Activated CD4-positive, alpha-beta T cell treated with anti-CD3 and anti-CD28 coated beads for 1 hour (primary cell): ENCODE measurements at places on chromosomes 4 and X.

GRCh38 chr4:55008166-55009056 is 117.0 kb downstream of the KDR start:
- no peak for DNase-seq

DNA sequence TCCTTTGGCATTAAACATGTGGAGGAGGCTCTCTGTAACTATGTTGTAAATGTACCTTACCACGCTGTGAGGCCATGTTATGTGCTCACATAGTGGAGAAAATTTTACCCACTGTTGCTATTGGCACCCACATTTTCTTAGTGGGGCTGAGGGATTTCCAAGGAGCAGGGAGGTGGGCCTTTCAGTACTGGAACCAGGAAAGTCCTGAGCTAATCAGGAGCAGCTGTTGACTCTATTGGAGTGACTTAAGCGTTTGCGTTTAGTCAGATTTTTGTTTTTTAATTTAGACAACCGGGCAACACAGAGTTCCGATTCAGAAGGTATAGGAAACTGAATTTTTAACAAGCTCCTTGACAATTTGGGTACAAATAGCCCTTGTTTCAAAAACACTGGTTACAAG is 30.7 kb upstream of the WDR17 start:
- DNase-seq, result no peak

DNA sequence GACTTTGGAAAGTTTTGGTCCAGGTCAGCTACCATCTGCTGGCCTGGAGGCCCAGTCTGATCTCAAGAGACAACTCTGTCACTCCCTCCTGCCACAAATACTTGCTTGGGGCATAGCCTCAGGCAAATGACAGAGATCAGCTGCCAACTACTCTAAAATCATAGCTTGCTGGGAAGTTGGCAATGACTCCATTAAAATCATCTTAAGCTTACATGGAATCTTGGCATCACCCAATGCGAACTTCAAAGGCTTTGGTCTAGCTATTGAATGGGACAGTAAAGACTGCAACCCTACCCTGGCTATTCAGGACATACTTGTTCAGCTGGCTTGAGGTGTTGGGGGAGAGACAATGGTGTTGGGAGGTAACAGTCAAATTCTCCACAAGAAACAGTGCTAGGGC is 7.0 kb upstream of the USO1 start:
- no peak for DNase-seq

- DNase-seq, result no peak
Measured at GRCh38 chrX:115232933-115233496, 881 bp downstream of the LRCH2 start.

DNA sequence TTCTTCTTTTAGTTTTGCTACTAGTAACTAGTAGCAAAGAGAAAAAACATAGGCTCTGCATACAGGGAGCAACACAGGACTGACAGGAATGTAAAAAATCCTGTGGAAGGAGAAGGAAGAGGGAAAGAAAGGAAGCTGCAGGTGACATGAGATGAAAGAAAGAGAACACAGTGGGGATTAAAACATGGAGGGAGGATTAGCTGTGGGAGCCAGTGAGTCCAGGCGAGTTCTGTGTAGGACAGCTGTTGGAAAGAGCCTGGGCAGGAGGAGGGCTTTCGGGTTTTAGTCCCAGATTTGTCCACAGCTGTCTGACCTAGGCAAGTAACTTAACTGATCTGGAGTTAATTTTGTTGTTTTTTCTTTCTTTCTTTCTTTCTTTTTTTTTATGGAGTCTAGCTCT is 21.6 kb downstream of the CCNG2 start:
- DNase-seq, result no peak

DNA sequence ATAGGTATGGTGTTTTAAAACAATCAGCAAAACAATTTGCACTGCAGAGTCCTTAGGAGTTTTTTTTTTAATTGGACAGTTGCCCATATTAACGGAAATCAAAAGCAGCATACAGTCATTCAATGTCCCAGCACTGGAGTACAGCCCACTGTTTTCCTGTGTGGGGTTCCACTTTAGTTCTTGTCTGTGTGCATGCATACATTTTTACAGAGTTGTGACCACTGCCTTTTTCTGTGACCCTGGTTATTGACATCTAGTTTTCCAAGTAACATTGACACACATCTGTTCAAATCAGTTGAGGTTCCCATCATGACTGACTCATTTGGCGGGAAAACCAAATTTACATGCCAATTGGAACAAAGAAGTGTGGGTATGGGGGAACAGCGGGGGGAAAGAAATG is 83.3 kb downstream of the HPRT1 start:
- no peak for DNase-seq

GRCh38 chrX:96971812-96972211 is 88.1 kb downstream of the RPA4 start:
- no peak for DNase-seq

GRCh38 chr4:66489783-66490452 is 819.6 kb upstream of the EPHA5 start:
- DNase-seq, result no peak

- DNase-seq, result no peak
Measured at GRCh38 chr4:24932515-24933225, 19.8 kb upstream of the CCDC149 start.

- peak; percentile 54 for DNase-seq
Measured at GRCh38 chr4:140094438-140095420, 59.3 kb downstream of the MAML3 start.

DNA sequence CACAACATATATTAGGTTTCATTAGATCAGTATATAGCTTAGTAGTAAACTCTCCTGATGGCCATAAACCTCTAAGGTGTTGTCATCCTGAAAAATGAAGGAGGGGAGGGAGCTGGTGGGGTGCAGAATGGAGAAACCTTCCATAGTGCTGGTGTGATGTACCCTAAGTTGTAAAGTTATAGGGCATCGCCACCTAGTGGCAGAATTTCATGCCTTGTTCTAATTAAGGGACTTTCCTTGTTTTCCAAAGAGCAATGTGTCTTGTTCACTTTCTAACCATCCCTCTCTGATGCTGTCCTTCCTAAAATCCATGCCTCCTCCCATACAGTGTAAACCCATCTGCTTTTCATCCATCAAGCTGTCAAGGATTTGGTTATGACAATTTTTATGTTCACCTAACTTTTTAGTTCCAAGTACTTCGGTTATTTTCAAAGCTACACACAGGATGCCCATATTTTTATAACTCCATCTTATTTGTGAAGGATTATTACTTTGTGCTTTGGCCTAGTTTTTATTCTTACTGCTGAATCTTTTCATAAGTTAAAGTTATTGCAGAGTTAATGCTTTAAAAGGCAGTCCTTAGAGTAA is 4.5 kb downstream of the NBDY start:
- peak; percentile 18 for DNase-seq

DNA sequence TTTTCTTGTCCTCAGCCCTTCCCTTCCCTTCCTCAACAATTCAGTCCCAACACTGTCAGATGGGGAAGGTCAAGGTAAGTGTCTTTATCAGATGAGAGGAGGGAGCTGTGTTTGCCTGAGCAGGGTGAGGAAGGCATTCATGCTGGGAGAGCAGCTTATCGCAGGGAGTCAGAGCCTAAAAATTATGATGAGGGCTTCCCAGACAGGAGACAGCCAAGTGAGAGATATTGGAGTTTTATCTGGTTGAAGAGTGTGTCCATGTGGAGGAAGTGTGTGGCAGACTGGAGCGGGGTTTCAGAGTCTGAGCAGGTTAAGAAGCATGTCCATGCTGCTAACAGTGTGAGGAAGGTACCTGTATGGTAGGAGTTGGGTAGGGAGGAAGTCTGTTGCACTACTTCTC is 18.4 kb downstream of the BEX4 start:
- DNase-seq, result no peak

- DNase-seq, result peak; percentile 15
Measured at GRCh38 chr4:143185253-143186107, 763 bp downstream of the USP38 start.
